Upper lobe of left lung (tissue), 6 donors: ENCODE measurements at places on chromosomes 4 and X.
A peak's percentile ranks its signal among the peaks of the same experiment; 100 is the strongest.

- no peak for DNase-seq
These were observed 602.2 kb downstream of the IL15 start for GRCh38 chr4:142238589-142238988.

DNA sequence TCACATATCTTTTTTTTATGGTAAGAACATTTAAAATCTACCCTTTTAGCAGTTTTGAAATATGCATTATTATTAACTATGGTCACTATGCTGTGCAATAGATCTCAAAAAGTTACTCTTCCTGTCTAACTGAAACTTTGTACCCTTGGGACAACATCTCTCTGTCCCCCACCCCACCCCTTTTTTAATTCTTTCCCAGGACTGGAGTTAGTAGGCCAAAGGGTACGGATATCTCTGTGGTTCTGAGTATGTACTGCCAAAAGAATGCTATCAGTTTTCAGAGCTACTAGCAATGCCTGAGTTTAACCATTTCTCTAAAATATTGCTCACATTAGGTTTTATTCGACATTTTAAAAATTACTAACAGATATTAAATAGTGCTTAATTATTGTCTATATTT is 4.7 kb upstream of the FAM241A start:
- no peak for DNase-seq

DNA sequence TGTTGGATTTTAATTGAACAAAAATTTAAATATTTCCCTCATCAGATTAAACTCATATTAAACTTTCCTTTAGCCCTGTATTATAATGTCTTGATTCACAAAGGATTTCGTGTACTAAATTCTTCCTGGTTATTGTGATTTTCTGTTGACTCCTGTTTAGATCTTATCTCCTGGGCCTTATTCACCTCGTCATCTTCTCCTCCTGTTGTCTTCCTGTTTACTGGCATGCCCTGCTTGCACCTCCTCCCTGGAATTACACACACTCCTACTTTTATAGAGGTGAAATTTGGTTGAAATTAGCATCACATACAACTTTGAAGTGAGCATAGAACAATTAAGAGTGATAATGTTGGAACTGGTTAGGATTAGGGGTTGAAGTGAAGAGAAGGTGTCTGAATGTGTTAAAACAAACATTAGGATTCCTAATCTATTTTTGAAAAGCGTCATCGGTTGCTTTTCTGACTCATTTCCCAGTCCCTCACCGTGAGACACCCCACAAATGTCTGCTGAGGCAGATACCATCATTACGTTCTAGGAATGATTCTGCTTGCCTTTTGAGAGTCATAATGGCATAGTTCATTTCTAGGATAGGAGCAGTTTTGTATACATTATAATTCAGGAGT is 32.5 kb downstream of the TLL1 start:
- DNase-seq, result no peak

- DNase-seq, result no peak
These were observed 172.8 kb downstream of the SHROOM3 start for GRCh38 chr4:76607846-76608245.

DNA sequence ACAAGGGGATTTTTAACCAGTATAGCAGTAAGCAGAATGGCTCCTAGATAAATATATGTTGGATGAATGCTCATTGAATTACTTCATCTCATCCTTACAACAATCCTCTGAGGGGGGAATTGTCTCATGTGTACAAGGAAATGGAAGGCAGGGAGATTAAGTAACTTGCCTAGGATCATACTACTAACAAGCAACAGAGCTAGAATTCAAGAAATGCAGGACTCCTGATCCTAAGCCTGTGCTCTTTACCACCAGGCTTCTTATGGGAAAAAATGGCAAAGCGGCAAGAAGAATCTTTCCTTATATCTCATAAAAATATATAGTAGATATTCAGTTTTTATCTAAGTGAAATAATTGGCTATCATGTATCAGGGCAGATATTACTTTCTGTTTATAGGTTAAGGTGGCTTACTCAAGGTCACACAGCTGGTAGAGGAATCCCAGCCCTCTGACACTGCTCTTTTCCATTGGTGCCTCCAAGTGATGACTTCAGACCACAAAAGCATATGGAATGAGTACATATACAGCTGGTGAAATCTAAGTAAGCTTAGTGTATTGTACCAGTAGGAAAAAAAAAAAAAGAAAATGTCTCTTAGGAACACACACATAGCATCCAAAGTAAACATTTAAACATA is 2.1 kb downstream of the ABHD18 start:
- DNase-seq, result no peak

DNA sequence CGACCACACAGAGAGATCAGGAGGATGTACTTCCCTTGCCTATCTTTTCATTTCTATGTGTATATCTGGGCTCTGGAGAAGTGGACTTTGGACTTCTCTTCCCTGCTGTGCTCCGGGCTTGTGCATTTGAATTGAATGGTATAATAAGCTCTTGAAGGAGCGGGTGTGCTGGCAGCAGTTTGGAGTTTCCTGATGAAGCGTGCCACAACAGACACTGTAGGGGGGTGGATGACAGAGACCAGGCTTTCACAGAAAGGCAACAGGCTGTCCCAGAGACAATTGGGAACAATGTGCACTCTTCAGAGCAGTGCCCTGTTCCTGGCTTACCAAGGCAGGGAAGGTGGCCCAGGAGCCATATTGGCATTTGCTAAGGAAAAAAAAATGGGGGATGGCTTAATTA is 170.1 kb downstream of the FRMPD4 start:
- DNase-seq, result no peak

- DNase-seq, result no peak
These were observed 103.6 kb downstream of the RAPGEF2 start for GRCh38 chr4:159206427-159206871.

GRCh38 chr4:63170923-63171322 is 1238.3 kb downstream of the TECRL start:
- DNase-seq, result no peak

GRCh38 chrX:49162620-49163019 is at the start of gene MAGIX:
Gene MAGIX, plus strand, starts transcription at chrX:49162758. Its CDS starts 132 bp downstream, at chrX:49162890.
- peak; percentile 89 for DNase-seq

GRCh38 chrX:119132961-119133360 is 5.3 kb upstream of the KIAA1210 start:
- no peak for DNase-seq

DNA sequence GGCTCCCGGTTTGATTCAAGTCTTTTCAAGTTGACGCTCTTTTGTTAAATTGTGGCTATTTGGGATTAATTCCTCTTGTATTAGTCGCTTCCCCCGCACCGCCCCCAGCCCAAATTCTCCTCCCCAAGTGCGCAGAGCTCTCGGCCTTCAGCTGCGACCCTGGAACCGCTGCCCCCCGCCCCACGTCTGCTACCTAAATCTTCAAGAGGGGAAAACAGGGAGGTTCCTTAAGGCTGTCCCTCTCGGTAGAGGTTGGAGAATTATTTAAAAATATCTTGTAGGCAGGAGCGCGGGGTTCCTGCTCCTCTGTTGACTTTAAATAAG is 860 bp upstream of the RPS6KA3 start:
- DNase-seq, result peak; percentile 42

- DNase-seq, result no peak
These were observed 1058.9 kb downstream of the C4orf33 start for GRCh38 chr4:130154901-130155300.

DNA sequence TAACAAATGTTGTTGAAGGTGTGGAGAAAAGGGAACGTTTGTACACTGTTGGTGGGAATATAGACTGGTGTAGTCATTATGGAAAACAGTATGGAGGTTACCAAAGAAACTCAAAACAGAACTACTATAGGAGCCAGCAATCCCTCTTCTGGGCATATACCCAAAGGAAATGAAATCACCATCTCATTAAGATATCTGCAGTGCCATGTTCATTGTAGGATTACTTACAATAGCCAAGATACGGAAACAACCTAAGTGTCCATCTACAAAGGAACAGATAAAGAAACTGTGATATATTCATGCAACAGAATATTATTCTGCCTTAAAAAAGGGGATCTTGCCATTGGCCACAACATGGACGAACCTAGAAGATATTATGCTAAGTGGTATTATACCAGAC is 22.2 kb downstream of the APBB2 start:
- DNase-seq, result no peak

- no peak for DNase-seq
These were observed 38.1 kb upstream of the ARSH start for GRCh38 chrX:2967998-2968909.

GRCh38 chr4:5747738-5748375 is 36.9 kb downstream of the EVC start:
- DNase-seq, result no peak

GRCh38 chr4:173088144-173088543 is 80.5 kb upstream of the GALNT7 start:
- DNase-seq, result no peak

DNA sequence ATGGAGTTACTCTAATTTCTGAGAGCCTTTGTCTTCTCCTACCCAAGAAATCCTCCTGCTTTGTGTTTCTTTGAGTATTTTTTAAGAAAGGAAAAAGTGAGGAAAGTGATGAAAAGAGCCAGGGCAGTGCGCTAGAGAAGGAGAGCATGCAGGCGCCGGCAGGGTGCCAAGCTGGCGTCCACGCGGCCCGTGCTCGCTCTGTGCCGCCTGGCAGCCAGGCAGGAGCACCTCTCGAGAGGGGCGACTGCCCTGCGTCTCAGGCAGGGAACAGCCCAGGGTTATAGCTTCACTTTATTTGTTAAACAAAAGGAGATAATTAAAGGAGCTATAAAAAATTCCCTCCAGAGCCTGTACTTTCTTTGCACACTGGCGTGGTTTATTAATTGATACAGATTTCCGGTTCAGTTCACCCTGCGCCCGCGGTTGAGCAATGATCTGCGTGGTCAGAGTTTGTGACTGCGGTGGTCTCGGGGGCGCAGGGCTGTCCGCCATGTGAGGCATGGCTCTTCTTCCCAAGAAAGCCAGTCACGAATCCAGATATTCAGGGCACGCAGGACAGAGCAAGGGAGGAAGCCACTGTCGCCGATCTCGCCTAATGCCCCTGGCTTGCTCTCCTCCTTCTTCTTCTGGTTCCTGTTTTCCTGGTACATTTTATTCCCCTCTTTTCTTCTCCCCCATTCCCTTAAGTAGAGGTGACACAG is 110.8 kb upstream of the PAQR3 start:
- peak; percentile 56 for DNase-seq

GRCh38 chr4:94277534-94277933 is 65.1 kb downstream of the HPGDS start:
- DNase-seq, result no peak

DNA sequence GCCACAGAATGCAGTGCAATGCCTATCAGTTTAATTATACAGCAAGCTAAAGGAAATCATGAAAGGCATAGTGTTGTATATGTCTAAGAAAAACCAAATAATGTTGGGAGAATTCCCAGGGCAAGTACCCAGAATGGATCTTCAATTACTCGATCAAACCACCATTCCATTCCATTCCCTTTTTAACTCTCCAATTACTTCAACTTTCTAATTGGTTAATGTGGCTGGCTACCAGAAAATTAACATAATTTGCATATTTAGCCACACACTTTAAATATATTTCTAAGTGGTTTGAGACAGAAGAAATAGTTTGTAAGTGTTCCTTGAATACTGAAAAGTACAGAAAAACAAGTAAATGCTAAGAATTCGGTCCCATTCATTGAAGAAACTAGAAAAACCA is 111.5 kb upstream of the NAP1L5 start:
- no peak for DNase-seq

DNA sequence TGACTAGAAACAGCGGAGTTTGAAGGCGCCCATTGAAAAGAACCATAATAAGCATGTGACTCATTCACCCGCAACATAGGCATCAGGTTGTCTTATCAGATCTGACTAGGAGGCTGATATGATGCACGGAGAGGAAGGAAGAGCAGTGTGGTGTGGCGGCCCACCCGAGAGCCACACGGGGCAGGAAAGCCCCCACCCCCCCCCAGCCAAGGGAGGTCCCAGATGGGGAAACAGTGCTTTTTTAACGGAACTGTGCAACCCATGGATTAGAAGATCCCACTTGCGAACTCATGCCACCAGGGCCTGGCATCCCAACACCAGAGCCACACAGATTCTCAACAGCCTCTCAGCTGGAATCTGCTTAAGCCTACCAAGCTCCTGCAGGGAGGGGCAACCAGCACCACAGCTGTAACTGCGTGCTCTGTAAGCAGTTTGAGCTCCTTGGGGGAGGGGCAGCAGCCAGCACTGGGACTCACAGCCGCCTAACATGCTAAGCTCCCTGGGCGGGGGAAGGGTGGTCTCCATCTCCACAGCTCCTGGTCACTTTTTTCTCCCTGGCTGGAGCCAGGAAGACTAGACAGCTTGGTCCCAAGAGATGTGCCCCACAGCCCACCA is 466.2 kb downstream of the PDGFC start:
- no peak for DNase-seq

DNA sequence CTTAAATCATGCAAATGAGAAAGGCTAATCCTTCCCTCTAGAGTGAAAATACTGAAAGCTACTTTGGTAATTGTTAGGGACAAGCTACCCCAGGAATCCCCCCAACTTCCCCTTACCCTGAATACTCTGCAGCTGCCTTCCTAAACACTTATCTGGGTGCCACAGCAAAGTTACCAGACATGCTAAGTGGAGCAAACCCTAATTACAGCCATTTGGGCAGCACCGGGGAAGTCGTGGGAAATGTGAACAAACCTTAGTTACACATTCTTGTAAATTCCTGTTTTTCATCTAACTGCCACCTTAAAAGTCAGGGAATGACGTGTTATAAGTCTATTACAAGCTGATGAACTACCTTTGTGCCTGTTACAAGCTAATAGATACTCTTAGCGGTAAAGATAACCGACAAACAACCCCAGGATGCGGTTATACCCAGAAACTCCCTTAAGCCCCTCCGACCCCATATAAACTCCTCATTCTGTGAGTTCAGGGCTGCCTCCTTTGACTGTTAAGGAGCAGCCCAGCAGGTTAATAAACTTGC is 66.0 kb upstream of the PLAC8 start:
- DNase-seq, result no peak

- no peak for DNase-seq
These were observed 38.9 kb upstream of the CLCN4 start for GRCh38 chrX:10117864-10118377.

- DNase-seq, result no peak
These were observed 6.2 kb upstream of the CXCL3 start for GRCh38 chr4:74044677-74045076.

DNA sequence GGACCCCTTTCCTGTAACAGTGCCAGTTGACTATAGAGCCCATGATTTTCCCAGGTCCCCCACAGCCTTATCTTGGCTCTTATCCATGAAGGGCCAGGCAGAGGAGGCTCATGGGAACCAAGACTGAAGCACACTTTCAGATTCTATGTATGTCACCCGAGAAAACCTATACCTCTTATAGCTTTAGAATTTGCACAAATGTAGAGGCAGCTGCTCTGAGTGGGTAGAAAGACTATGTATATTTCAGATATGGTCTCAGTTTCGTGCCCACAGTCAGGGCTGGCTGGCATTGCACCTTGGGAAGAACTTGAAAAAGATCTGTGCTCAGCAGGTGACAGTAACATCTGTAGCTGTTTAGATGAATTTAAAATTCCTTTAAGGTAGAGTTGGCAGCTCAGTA is 8.3 kb upstream of the LNX1 start:
- no peak for DNase-seq

- DNase-seq, result no peak
These were observed 144.9 kb downstream of the STIM2 start for GRCh38 chr4:27005501-27005900.

- no peak for DNase-seq
These were observed 364.9 kb downstream of the ZNF674 start for GRCh38 chrX:46180258-46180687.
